Stimulated activated CD4-positive, alpha-beta T cell treated with anti-CD3 and anti-CD28 coated beads, TNF-alpha, amount 100 ng/mL, for 24 hours (primary cell): ENCODE measurements at places on chromosomes 12 and 14.
A peak's percentile ranks its signal among the peaks of the same experiment; 100 is the strongest.

DNA sequence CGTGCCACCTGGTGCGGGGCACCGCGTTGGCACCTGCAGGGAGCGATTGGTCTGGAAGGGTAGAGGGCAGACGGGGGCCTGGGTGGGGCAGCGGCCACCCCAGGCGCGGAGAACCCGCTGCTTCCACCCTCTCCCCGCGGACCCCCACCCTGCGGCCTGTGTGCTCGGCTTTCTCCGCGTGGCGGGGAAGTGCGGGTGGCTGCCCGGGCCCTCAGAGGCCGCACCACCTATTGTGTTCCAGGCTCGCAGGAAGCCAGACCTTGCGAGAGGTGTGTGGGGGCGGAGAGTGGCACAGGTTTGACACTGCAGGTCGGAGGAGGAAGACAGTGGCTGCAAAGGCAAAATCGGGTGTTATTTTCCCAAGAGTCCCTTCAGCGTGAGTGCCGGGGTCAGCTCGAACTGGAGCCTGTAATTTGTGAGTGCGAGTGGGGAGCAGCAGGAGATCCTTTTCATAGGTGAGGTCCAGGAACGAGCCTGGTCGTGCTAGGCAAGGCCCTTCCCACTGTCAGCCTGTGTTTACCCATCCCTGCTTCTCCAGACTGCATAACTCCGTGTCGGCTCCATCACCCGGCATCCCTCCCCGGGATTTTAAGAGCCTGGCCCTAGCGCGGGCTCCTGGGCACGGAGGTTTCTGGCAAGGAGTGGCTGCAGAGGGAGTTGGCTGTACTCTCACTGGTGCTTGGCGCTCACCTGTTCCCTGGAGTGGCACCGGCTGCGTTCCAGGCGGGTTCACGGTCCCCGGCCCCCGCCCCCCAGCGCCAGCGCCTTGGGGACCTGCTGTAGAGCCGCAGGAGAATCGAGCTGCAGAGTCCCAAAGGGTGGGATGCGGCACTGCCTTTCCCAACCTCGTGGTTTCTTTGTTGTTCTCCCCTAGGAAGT is 935 bp downstream of the TBC1D30 start:
- no peak for DNase-seq

- no peak for DNase-seq
These were observed 521 bp downstream of the MAP4K5 start for GRCh38 chr14:50531595-50532501.

GRCh38 chr14:89481196-89481595 is 64.2 kb upstream of the FOXN3 start:
- DNase-seq: no peak

GRCh38 chr12:119989361-119989730 is 310 bp downstream of the BICDL1 start:
- no peak for DNase-seq

- peak; percentile 7 for DNase-seq
These were observed 46.8 kb downstream of the TMEM117 start for GRCh38 chr12:43882578-43883178.

DNA sequence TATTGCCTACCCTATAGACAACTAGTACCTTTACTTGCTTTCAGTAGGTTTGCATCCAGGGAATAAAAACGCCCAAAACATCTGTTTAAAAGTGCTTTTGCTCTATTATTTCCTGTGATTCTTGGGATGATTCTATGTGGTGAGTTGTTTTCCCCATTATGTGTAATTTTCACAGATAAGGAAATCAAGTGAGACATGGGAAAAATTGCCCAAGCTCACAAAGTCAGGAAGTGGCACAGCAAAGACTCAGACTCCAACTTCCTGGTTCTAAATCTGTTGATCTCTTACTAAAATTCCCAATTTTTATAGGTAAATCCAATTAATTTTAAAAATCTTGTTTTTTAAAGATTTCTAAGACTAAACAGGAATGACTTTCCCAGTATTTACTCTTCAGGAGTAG is 39.0 kb downstream of the NID2 start:
- no peak for DNase-seq

- no peak for DNase-seq
These were observed 54.7 kb downstream of the DYNC1H1 start for GRCh38 chr14:102019006-102019540.

DNA sequence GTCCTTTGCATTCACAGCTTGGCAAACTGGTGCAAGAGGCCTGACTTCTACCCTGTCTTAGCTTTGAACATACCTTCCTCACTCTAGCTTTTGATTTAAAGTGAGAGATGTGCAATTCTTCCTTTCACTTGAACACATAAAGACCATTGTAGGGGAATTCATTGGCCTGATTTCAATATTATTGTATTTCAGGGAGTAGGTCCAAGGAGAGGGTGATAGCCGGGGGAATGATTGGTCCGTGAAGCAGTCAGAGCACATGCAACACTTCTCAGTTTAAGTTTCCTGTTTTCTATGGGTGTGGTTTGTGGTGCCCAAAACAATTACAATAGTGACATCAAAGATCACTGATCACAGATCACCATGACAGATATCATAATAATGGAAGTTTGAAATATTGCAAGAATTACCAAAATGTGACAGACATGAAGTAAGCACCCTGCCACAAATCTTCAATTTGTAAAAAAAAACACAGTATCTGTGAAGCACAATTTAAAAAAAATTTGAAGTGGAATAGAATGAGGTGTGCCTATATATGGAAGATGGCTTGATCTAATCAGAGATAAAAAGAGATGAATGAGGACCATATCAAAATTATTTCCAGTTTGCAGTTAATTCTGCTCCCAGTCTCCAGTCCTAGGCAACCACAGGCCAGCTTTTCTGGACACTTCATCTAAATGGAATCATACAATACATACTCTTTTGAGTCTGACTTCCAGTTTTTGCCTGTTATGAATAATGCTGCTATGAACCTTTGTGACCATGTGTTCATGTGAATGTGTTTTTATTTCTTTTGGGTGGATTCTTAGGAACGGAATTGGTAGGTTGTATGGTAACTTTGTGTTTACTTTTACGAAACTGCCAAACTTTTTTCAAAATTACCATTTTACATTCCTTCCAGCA is 23.2 kb downstream of the BORCS5 start:
- DNase-seq: no peak

GRCh38 chr12:15496738-15497137 is 174.4 kb downstream of the PTPRO start:
- no peak for DNase-seq

DNA sequence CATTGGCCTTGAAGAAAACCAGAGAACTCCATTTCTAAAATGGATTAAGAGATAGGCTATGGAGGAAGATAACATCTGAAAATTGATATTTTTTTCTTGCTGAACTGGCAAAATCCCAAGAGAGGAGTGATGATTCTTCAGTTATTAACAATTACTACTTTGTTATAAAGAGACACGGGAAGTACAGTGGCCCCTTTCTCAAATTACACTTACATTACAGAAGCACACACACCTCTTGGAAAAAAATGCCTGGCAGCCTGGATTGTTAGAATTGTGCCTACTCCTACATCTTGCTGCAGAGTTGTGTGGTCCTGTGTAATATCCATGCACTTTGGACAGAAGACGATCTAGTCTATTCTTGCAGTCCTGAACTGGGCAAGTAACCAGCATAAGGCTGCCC is 71.7 kb downstream of the TGFB3 start:
- no peak for DNase-seq

DNA sequence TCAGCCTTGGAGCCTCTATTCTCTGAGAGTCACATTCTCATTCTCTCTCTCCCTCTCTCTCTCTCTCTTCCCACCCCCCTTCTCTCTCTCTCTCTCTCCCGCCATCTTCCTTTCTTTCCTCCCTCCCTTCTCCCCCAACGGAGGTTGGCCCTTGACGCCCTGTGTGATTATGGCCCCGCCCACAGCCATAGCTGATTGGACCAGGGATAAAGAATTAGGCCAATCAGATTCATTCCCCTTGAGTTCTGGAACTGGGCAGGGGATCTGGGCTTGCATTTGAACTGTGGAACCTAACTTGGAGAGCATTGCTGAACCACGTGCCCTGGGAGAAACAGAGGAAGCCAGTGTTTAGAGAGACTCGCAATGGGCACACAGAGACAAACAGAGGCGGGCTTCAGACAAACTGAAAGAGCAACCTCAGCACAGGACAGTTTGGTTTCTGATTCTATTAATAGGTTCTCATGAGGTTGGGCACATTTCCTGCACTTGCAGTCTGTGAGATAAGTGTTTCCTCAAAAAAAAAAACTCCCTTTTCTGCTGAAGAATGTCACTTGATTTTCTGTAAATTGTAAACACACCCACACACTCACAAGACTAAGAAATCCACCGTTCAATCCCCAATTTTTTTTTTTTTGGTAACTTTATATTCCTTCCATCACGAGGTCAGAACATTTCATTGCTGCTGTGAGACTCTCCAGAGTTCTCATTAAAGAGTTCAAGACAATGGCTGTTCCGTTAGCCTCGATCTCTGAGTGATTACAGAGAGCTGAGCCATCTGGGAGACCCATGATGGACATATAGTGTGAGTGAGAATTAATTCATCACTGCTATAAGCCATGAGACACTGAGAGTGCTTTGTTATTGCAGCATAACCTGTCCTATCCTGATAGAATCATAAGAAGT is 3.5 kb upstream of the P2RX7 start:
- DNase-seq: peak; percentile 77

- no peak for DNase-seq
These were observed 870 bp upstream of the HOXC13 start for GRCh38 chr12:53937596-53938325.

- DNase-seq: no peak
These were observed 6.5 kb downstream of the NAB2 start for GRCh38 chr12:57095440-57095839.
